ENCODE measurements at places on chromosomes 3 and 15. TPM values are rescaled to one million over a fixed set of nuclear protein-coding genes. Genes with fewer than 3 reads are reported as not detected.

Gene TMEM212
- not detected for total RNA-seq

Gene COL6A6
- total RNA-seq, result 0.25 TPM

- H3K4me3 ChIP-seq, result no peak overlapping the region
- H3K36me3 ChIP-seq, result no peaks in the 10 kb centered on the region
- no peak for DNase-seq
- H3K27ac ChIP-seq, result no peak overlapping the region
These were observed 58.6 kb downstream of the SOX2 start for GRCh38 chr3:181770296-181770695.

DNA sequence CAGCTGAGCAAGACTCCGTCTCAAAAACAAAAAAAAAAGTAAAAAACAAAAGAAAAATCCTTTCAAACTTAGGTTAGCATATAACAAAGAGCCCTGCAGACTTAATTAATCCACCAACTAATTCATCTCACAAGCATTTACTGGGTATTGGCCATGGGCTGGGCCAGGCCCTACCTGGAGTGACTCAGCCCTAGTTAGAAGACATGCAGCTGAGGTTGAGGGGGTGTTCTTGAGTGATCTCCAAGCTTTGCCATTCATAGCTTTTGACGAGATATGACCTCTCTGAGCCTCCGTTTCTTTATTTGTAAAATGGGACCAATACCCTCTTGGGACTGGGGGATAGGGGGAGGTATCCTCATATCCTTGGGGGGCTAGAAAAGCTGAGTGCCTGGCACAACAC, 7.8 kb downstream of the FBXL22 start:
- DNase-seq, result no peak
- H3K27me3 ChIP-seq, result peaks cover 7% of the 10 kb centered on the region
- peaks cover 7% of the 10 kb centered on the region for H3K4me1 ChIP-seq
- H3K36me3 ChIP-seq, result peaks cover 4% of the 10 kb centered on the region

DNA sequence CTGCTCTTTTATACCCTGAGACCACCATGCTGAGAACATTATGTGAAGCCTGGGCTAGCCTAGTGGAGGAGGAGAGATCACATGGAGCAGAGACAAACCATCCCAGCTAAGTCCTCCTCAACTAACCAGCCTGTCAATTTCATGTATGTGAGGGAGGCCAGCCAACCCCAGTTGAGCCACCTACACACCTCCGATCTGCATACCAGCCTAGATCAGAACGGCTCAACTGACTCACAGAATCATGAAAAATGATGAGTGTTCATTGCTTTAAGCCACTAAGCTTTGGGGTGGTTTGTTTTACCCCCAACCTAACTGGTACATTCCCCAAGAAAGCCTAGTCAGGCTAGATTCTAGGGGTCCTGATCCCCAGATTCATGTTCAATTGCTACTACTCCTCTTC, 19.4 kb upstream of the CA12 start:
- peaks cover 4% of the 10 kb centered on the region for H3K27me3 ChIP-seq
- peaks cover 13% of the 10 kb centered on the region for H3K4me1 ChIP-seq
- H3K4me3 ChIP-seq, result no peak overlapping the region
- no peak overlapping the region for H3K27ac ChIP-seq
- no peaks in the 10 kb centered on the region for H3K36me3 ChIP-seq

GRCh38 chr15:50452927-50453326, 28.7 kb downstream of the USP8 start:
- peaks cover 8% of the 10 kb centered on the region for H3K4me1 ChIP-seq
- H3K4me3 ChIP-seq, result no peak overlapping the region
- no peak overlapping the region for H3K27ac ChIP-seq

- no peak overlapping the region for H3K4me3 ChIP-seq
- DNase-seq, result no peak
- H3K36me3 ChIP-seq, result peaks cover 13% of the 10 kb centered on the region
- no peaks in the 10 kb centered on the region for H3K4me1 ChIP-seq
- peaks cover 1% of the 10 kb centered on the region for H3K27me3 ChIP-seq
- no peak overlapping the region for H3K27ac ChIP-seq
These were observed 200.1 kb downstream of the GABRB3 start for GRCh38 chr15:26572602-26573350.

DNA sequence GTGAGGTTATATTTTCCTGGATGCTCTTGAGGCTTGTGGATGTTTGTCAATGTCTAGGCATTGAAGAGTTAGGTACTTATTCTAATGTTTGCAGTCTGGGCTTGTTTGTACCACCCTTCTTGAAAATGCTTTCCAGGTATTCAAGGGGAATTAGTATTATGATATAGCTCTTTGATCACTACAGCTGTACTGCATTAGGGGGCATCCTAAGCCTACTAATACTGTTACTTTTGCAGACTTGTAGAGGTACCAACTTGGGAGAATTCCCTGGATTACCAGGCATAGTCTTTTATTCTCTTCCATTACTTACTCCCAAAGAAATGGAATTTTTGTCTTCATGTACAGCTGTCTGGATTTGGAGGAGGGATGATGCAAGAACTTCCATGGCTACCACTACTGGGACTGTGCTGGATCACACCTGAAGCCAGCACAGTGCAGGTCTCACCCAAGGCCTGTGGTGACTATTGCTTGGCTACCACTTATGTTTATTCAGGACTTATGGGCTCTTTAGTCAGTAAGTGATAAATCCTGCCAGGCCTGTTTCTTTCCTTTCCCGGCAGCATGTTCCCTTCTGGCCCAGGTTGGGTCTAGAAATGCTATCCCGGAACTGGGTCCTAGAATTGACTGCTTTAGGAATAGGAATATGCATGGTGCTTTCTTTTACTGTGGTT, 402.9 kb downstream of the IL20RB start:
- peaks cover 3% of the 10 kb centered on the region for H3K27me3 ChIP-seq
- no peak for DNase-seq
- no peaks in the 10 kb centered on the region for H3K36me3 ChIP-seq
- no peaks in the 10 kb centered on the region for H3K4me1 ChIP-seq
- H3K4me3 ChIP-seq, result no peak overlapping the region
- no peak overlapping the region for H3K27ac ChIP-seq

GRCh38 chr15:85154061-85154460, 172.4 kb downstream of the PDE8A start:
- no peaks in the 10 kb centered on the region for H3K27me3 ChIP-seq
- H3K27ac ChIP-seq, result peak overlapping the region; percentile 26
- peaks cover 6% of the 10 kb centered on the region for H3K4me1 ChIP-seq
- H3K36me3 ChIP-seq, result no peaks in the 10 kb centered on the region
- no peak for DNase-seq

- no peaks in the 10 kb centered on the region for H3K36me3 ChIP-seq
- H3K27me3 ChIP-seq, result peaks cover 2% of the 10 kb centered on the region
- DNase-seq, result no peak
These were observed 20.0 kb downstream of the PLCL2 start for GRCh38 chr3:16904423-16905417.

DNA sequence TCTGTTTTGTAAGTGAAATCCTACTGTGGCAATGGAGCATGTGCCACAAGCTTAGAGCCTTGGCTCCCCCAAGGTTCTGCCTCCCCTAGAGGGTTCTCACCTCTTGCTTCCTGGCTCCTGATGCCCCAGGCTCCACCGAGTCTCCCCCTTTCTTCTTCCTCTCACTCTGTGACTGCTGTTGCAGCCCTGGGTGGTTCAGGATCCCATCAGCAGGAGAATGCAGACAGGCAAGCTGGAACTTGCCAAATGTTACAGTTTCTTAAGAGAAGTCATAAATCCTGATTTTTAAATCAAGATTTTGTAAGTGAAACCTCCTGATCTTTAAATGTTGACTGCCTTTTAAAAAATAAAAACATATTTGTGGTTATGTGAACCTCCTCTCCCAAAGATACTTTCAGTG, 133.9 kb downstream of the CCNL1 start:
- H3K27me3 ChIP-seq, result no peaks in the 10 kb centered on the region
- peaks cover 4% of the 10 kb centered on the region for H3K4me1 ChIP-seq
- H3K27ac ChIP-seq, result no peak overlapping the region
- no peak for DNase-seq

GRCh38 chr15:64566629-64567427, 106.5 kb downstream of the ZNF609 start:
- H3K4me1 ChIP-seq, result peaks cover 18% of the 10 kb centered on the region
- no peaks in the 10 kb centered on the region for H3K36me3 ChIP-seq
- H3K27me3 ChIP-seq, result no peaks in the 10 kb centered on the region
- peak overlapping the region; percentile 62 for H3K27ac ChIP-seq

GRCh38 chr3:7749931-7750695, 751.5 kb upstream of the LMCD1 start:
- peaks cover 2% of the 10 kb centered on the region for H3K27me3 ChIP-seq
- no peak overlapping the region for H3K27ac ChIP-seq
- H3K36me3 ChIP-seq, result no peaks in the 10 kb centered on the region
- no peak overlapping the region for H3K4me3 ChIP-seq
- no peak for DNase-seq

DNA sequence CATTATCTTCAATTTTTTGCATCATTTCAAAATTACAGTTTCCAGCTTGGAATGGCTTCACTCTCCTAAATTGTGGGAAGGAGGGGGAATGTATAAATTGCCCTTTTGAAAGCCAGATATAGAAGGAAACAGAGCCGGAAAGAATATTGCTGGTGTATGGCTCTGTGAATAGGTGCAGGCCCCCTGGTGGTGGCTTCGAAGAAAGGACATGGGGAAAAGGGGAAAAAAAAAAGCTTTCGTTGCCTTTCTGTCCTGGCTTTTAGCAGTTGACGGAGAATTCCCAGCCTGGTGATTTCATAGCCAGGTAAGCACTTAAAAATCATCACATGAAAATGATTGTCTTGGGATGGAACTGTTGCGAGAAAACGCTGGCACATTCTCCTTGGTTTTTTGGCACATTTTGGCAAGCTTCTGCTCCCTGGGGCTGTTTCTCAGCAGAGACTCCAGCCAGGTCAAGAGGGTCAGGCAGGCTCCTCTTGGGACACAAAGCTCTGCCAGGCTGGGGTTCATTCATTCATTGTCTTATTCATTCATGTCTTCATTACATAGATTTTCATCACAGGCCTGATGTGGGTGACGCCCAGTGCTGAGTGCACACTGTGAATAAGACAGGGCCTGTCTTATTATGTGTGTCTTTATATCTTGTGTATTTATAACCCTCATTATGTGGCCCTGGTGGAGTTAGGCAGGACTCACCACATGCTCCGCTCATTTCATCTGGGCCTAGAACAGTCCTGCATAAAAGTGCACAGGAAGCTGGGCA, 300.0 kb upstream of the TPM1 start:
- H3K4me1 ChIP-seq, result peaks cover 23% of the 10 kb centered on the region
- H3K27me3 ChIP-seq, result peaks cover 4% of the 10 kb centered on the region
- H3K27ac ChIP-seq, result peak overlapping the region; percentile 13

DNA sequence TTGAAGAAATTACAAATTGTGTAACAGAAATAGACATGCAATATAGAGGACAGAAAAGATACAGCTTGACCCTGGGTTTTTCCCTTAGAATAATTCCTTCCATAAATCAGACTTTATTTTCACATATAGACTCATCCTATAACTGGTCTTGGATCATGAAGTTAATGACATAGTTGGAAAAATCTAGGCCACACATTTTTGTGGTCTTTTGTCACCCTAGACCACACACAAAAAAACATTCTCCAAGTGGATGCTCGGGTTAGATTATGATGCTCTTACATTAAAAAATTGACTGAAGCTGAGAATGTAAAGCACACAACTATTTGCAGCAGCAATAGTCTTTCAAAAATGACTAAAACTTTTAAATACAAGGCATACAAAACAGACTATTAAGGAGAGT, 7.5 kb upstream of the PLA2G4D start:
- H3K4me1 ChIP-seq, result no peaks in the 10 kb centered on the region
- H3K27me3 ChIP-seq, result no peaks in the 10 kb centered on the region
- no peak overlapping the region for H3K4me3 ChIP-seq
- no peak for DNase-seq
- H3K27ac ChIP-seq, result no peak overlapping the region

DNA sequence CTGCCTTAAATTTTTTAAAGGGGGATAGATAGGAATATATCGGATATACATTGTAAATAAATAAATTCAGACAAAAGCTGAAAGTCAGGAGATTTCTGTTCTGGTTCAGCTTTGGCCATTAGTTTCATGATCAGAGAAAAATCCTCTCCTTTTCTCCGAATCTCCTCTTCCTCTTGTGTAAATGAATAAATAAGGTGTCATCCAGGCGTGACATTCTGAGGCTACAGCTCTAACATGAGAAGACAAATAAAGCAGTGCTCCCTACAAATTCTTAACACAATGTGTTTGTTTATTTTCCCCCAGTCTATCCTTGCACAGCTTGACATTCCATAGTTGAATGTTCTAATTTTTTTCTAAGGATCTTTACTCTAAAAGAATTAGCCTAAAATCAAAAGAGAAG, 9.4 kb upstream of the MB21D2 start:
- H3K4me1 ChIP-seq, result peaks cover 25% of the 10 kb centered on the region
- DNase-seq, result no peak
- no peak overlapping the region for H3K4me3 ChIP-seq
- no peaks in the 10 kb centered on the region for H3K36me3 ChIP-seq
- H3K27me3 ChIP-seq, result no peaks in the 10 kb centered on the region
- H3K27ac ChIP-seq, result peak overlapping the region; percentile 29

DNA sequence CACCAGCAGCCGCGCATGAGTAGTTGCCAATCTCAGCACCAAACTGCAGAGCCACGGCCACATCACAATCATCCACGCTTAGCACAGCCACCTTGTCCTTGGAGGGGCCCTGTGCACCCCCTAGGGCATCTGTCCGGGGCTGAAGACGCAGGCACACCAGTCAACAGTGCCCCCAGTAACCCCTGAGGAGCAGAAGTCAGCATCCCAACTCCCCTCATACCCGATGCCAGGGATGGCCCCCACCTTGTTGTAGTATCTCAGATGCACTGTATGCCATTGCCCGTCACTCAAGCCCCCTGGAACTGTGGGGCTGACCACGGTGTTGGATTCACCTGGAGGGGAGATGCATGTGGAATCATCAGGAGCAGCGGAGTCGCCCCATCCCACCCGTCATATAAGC, 7.6 kb downstream of the CELSR3 start:
- no peak overlapping the region for H3K27ac ChIP-seq
- peaks cover 10% of the 10 kb centered on the region for H3K27me3 ChIP-seq
- H3K4me1 ChIP-seq, result peaks cover 6% of the 10 kb centered on the region
- no peak for DNase-seq

DNA sequence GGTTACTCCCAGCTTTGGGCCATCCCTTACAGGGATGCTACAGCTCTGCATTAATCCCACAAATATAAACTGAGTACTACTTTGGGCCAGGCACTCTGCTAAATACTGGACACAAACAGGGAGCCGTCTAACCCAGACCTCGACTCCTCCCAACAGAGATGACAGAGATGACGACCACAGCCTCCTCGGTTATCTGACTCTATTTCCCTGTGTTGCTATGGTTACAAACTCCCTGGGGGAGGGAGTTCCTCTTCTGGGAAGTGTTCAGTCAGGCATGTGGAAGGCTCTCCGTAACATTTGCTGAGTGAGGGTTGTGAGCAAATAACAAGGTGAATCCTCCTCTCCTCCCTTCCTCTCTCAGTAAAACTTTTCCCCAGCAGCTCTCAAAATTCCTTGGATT, 6.7 kb upstream of the CMTM7 start:
- peak overlapping the region; percentile 99 for H3K27ac ChIP-seq
- peaks cover 43% of the 10 kb centered on the region for H3K4me1 ChIP-seq
- peak; percentile 58 for DNase-seq
- peaks cover 26% of the 10 kb centered on the region for H3K27me3 ChIP-seq

DNA sequence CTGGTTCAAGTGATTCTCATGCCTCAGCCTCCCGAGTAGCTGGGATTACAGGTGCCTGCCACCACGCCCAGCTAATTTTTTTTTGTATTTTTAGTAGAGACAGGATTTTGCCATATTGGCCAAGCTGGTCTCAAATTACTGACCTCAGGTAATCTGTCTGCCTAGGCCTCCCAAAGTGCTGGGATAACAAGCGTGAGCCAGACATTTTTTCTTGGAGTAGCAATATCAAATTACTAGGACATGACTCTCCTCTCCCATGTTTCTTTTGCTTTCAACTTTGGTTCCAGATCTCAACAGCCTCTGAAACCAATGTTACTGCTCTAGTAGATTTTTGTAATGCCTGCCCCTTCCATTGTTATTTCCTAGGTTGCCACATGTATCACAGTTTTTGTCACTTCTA, 462.0 kb downstream of the GBE1 start:
- no peak overlapping the region for H3K27ac ChIP-seq
- H3K36me3 ChIP-seq, result no peaks in the 10 kb centered on the region
- DNase-seq, result no peak
- H3K27me3 ChIP-seq, result no peaks in the 10 kb centered on the region
- no peaks in the 10 kb centered on the region for H3K4me1 ChIP-seq
